EH (cell line): ENCODE measurements at places on chromosomes 6 and 20.
A peak's percentile ranks its signal among the peaks of the same experiment; 100 is the strongest.

- no peak for DNase-seq
These were observed 4.9 kb downstream of the GTPBP2 start for GRCh38 chr6:43623880-43624785.

- no peak for DNase-seq
These were observed 25.7 kb downstream of the FKBP5 start for GRCh38 chr6:35662999-35663398.

GRCh38 chr20:64040231-64041039 lies 4.5 kb downstream of the C20orf204 start:
- DNase-seq = no peak

GRCh38 chr6:44594481-44594880 lies 207.0 kb downstream of the CDC5L start:
- no peak for DNase-seq

DNA sequence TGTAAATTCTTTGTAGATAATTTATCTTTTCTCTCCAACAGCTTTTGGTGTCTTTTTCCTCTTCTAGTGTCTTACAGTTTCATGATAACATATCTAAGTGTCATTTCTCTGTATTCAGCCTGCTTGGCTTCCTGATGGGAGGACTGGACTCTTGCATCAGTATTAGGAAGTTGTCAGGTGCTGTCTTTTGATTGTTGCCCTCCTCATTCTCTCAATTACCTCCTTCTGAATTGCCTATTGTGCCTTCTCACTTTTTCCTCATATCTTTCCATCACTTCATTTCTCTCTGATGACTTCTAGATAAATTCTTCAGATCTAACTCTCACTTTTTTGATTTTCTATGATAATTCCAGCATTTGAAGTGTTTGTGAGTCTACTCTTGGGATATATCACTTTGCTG lies 154.4 kb upstream of the MLIP start:
- no peak for DNase-seq

- peak; percentile 90 for DNase-seq
These were observed 984 bp upstream of the ABT1 start for GRCh38 chr6:26595669-26596269.

DNA sequence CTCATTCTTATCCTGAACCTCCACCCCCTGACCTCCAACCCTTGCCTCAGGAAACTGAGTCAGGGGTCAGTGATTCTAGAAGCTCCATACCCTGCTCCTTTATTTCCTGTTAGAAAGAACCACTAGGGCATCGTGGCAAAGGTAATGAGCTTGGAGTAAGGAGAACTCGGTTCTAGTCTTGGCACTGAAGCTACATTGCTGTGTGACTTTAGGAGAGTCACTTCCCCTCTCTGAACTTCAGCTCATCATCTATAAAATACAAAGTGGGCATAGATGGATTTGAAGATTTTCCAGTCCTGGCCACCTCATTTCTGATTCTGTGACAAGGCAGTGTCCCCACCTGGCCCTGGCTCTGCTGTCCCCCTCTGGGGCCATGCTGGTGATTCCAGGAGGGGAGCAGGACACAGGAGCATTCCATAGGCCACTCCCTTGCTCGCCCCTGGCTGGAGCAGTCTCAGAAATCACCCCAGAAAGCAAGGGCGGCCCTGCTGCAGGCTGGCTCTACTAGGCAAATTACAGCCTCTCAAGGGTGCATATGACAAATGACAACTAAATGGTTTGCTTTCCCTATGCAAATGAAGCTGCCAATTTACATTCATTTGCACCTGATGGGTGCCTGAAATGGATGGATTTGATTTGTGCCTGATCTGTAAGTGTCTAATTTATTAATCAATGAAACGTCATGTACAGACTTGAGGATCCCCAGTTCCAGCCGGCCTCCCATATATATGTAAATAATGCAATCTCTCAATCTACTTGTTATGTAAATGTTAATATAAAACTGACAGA lies 62.2 kb downstream of the LRFN2 start:
- no peak for DNase-seq

- no peak for DNase-seq
These were observed 123.2 kb downstream of the RIN2 start for GRCh38 chr20:19881080-19881840.

GRCh38 chr20:60238992-60239660 lies 280.9 kb downstream of the CDH26 start:
- peak; percentile 14 for DNase-seq

GRCh38 chr6:135087803-135088202 lies 33.2 kb upstream of the HBS1L start:
- DNase-seq = no peak

DNA sequence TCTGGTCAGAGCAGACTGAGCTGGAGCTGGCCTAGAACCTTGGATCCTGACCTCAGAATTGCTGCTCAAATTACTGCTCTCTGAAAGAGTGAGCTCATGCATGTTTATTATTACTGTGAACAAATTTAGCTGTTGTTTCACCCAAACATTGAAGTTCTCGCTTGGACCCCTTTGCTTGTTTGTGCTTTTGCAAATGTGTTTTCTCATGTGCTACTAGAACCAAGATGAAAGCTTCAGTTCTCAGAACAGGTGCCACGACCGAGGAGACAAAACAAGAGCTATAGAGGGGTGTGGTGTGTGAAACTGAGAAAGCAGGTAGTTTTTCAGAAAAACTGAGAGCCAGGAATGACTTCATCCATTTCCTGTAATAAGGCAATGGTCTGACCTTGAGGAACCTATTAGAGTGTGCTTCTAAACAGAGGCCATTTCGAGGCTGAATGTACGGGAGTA lies 50.0 kb upstream of the ESR1 start:
- no peak for DNase-seq

DNA sequence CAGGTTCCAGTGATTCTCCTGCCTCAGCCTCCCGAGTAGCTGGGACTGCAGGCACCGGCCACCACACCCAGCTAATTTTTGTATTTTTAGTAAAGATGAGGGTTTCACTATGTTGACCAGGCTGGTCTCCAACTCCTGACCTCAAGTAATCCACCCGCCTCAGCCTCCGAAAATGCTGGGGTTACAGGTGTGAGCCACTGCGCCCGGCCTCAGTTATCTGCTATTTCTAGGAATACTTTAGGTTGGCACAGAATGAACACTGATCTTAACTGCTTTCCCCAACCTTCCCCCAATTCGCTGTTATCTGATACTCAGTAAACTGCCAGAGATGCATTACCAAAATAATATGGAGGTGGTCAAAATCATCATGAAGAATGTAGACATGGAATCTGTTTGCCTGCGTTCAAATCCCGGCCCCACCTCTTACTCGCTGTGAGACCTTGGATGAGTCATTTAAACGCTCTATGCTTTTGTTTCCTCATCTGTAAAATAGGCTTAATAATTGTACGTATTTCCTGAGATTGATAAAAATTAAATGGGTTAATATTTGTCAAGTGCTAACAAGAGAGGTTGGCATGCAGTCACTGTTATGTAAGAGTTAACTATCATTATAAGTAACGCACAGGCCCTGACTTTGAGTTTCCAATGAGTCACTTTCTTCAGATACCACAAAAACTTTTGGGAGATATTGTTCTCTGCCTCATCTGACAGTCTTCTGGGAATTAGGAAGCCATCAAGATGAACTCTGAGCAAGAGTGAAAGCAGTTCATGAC lies 44.5 kb upstream of the NCOA3 start:
- DNase-seq = peak; percentile 85

- no peak for DNase-seq
These were observed 203.3 kb upstream of the TAB2 start for GRCh38 chr6:149114167-149114566.

DNA sequence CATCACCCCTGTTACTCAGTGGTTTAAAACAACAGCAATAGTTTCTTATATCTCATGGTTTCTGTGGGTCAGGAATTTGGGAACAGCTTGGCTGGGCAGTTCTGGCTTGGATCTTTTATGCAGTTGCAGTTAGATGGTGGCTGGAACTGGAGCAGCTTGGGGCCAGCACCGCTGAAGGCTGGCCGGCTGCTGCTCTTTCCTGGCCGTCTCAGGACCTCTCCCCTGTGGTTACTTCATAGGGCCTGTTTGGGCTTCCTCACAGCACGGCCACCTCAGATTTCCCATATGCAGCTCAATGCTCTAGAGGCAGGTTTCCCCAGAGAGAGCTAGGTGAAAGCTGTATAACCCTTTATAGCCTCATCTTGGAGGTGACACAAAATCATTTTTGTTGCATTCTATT lies 15.6 kb downstream of the PKIG start:
- DNase-seq = no peak

- no peak for DNase-seq
These were observed 208.3 kb downstream of the TASP1 start for GRCh38 chr20:13430346-13431002.

GRCh38 chr6:128131566-128131965 lies 230.7 kb upstream of the THEMIS start:
- peak; percentile 73 for DNase-seq

- DNase-seq = no peak
These were observed 45.9 kb downstream of the RNF144B start for GRCh38 chr6:18433059-18433458.

- no peak for DNase-seq
These were observed 72.9 kb upstream of the DTNBP1 start for GRCh38 chr6:15735567-15736265.

GRCh38 chr6:157161912-157162311 lies 161.4 kb downstream of the TMEM242 start:
- DNase-seq = no peak

DNA sequence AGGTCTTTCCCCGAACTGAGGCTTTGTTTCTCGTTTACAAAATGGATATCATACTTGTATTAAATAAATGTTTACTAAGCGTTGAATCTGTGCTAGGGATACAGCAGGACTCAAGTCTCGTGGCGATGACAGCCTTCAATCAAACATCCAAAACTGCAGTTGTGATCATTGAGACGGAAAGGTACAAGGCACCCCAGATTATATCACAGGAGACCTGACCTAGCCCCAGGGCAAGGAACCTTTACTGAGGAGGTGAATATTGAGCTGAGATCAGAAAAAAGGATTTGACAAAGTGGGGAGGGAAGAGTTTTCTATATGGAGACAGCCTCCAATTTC lies 476 bp downstream of the AAR2 start:
- no peak for DNase-seq

- no peak for DNase-seq
These were observed 500.6 kb upstream of the ID4 start for GRCh38 chr6:19336579-19336978.
